ENCODE measurements at places on chromosomes 7 and 10.
A peak's percentile ranks its signal among the peaks of the same experiment; 100 is the strongest.

DNA sequence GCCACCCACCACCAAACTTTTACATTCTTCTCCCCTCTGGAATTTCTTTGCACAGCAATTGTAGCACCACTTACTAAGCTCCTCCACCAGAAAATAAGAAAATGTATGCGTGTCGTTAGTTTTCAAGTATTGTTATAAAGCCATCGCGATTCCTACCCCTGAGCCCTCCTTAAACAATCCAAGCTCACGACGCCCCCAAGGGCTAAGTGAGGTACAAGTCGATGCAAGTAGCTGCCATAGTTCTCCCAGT, 1.3 kb downstream of the FRAT2 start:
- H3K4me1 ChIP-seq, result peaks cover 12% of the 10 kb centered on the region
- H3K36me3 ChIP-seq, result no peaks in the 10 kb centered on the region
- peak overlapping the region; percentile 84 for H3K4me3 ChIP-seq
- DNase-seq, result no peak

- H3K4me1 ChIP-seq, result peaks cover 16% of the 10 kb centered on the region
- H3K4me3 ChIP-seq, result peak overlapping the region; percentile 81
- peak; percentile 66 for DNase-seq
- H3K36me3 ChIP-seq, result no peaks in the 10 kb centered on the region
Measured at GRCh38 chr10:28677888-28678686, 766 bp downstream of the BAMBI start.

- no peaks in the 10 kb centered on the region for H3K4me1 ChIP-seq
- no peaks in the 10 kb centered on the region for H3K27me3 ChIP-seq
- no peak for DNase-seq
Measured at GRCh38 chr7:16933296-16934279, 51.8 kb upstream of the AGR3 start.

DNA sequence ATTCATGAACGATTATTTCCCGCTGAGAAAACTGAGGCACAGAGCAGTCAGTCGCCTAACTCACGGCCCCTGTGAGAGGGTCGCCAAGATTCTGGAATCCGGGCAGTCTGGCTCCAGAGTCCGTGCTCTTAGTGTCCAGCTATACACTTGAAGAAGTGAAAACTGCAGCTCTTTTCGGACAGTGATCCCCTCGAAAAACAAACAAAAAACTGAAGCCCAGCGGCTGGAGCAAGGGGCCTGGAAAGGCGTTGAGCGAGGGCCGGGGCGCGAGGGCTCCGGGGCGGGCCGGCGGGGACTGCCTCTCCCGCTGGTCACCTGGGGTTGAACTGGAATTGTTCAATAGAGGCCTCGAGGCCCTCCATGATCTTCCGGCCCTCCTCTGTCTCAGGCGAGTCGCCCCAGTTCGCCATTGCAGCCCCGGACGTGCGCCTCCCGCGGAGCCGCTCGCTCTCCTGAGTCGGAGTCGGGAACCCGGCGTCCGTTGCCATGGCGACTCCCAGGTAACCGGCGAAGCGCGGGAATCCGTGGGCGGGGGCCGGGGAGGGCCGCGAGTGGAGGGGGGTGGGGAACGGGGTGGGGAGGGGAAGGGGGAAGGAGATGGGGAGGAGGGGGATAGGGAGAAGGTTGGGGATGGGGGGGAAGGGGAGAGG, 881 bp downstream of the C10orf67 start:
- peak; percentile 71 for DNase-seq
- no peak overlapping the region for H3K27ac ChIP-seq
- H3K36me3 ChIP-seq, result no peaks in the 10 kb centered on the region
- peaks cover 5% of the 10 kb centered on the region for H3K4me1 ChIP-seq
- H3K4me3 ChIP-seq, result peak overlapping the region; percentile 16

GRCh38 chr10:13834581-13835286, 248.0 kb downstream of the PRPF18 start:
- H3K36me3 ChIP-seq, result no peaks in the 10 kb centered on the region
- H3K27me3 ChIP-seq, result no peaks in the 10 kb centered on the region
- no peak overlapping the region for H3K27ac ChIP-seq
- DNase-seq, result no peak
- no peak overlapping the region for H3K4me3 ChIP-seq

- no peaks in the 10 kb centered on the region for H3K4me1 ChIP-seq
- no peaks in the 10 kb centered on the region for H3K36me3 ChIP-seq
- no peak overlapping the region for H3K27ac ChIP-seq
- no peak for DNase-seq
- no peaks in the 10 kb centered on the region for H3K27me3 ChIP-seq
Measured at GRCh38 chr7:3795141-3795540, 494.1 kb downstream of the SDK1 start.

GRCh38 chr10:97919012-97919411, 69.4 kb downstream of the GOLGA7B start:
- no peak overlapping the region for H3K4me3 ChIP-seq
- H3K36me3 ChIP-seq, result no peaks in the 10 kb centered on the region
- no peak overlapping the region for H3K27ac ChIP-seq
- no peaks in the 10 kb centered on the region for H3K4me1 ChIP-seq

- no peaks in the 10 kb centered on the region for H3K4me1 ChIP-seq
- no peaks in the 10 kb centered on the region for H3K36me3 ChIP-seq
- H3K27me3 ChIP-seq, result no peaks in the 10 kb centered on the region
- H3K4me3 ChIP-seq, result no peak overlapping the region
- H3K27ac ChIP-seq, result no peak overlapping the region
Measured at GRCh38 chr10:5356302-5356763, 8.4 kb upstream of the UCN3 start.

- H3K27ac ChIP-seq, result no peak overlapping the region
- no peak for DNase-seq
- no peak overlapping the region for H3K4me3 ChIP-seq
- H3K27me3 ChIP-seq, result no peaks in the 10 kb centered on the region
- no peaks in the 10 kb centered on the region for H3K36me3 ChIP-seq
Measured at GRCh38 chr7:155846156-155846555, 33.9 kb upstream of the SHH start.

DNA sequence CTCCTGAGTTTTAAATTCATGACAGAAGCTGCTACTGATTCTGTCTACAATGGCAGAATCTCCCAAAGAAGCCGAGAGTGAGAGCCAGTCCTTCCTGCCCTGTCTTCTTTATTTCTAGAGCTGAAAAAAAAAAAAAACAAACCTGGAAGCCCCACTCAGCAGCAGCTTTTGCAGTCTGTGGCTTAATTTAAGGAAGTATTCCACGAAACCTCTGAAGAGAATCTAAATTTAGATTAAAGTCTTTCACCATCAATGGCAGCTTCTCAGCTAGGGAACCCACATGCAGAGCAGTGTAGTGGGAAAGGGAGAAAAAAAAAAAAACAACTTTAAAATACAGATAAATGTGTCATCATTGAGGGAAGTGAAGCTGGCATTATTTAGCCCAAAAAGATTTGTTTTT, 23.4 kb downstream of the SMURF1 start:
- H3K4me3 ChIP-seq, result no peak overlapping the region
- H3K27me3 ChIP-seq, result no peaks in the 10 kb centered on the region
- peaks cover 32% of the 10 kb centered on the region for H3K4me1 ChIP-seq
- H3K36me3 ChIP-seq, result no peaks in the 10 kb centered on the region
- H3K27ac ChIP-seq, result no peak overlapping the region
- DNase-seq, result no peak

- no peaks in the 10 kb centered on the region for H3K4me1 ChIP-seq
- no peak overlapping the region for H3K4me3 ChIP-seq
- H3K27me3 ChIP-seq, result no peaks in the 10 kb centered on the region
- DNase-seq, result no peak
Measured at GRCh38 chr7:102439963-102440795, 6.8 kb downstream of the ORAI2 start.

DNA sequence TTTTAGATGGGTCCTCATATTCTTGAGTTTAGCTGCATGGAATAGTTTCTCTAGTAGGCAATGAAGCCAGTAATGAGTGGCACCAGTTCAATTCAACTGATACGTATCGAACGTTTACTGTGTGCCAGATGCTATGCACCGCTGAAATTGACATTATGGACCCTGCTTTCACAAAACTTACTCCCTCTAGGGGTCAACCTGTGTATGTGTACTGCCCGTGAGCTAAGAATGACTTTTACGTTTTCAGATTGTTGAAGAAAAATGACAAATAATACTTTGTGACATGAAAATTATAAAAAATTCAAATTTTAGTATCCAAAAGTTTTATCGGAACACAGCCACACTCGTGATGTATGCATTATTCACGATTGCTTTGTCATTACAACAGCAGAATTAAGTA, 95.5 kb downstream of the ZMYND11 start:
- no peaks in the 10 kb centered on the region for H3K36me3 ChIP-seq
- H3K4me3 ChIP-seq, result no peak overlapping the region
- H3K27me3 ChIP-seq, result no peaks in the 10 kb centered on the region

GRCh38 chr10:77647543-77648293, 10.1 kb upstream of the KCNMA1 start:
- H3K4me3 ChIP-seq, result no peak overlapping the region
- DNase-seq, result no peak
- H3K36me3 ChIP-seq, result no peaks in the 10 kb centered on the region
- no peaks in the 10 kb centered on the region for H3K27me3 ChIP-seq

GRCh38 chr10:102691285-102692066, 22.7 kb downstream of the ARL3 start:
- no peaks in the 10 kb centered on the region for H3K4me1 ChIP-seq
- H3K4me3 ChIP-seq, result no peak overlapping the region
- DNase-seq, result no peak
- H3K27ac ChIP-seq, result no peak overlapping the region
- no peaks in the 10 kb centered on the region for H3K27me3 ChIP-seq
- no peaks in the 10 kb centered on the region for H3K36me3 ChIP-seq

DNA sequence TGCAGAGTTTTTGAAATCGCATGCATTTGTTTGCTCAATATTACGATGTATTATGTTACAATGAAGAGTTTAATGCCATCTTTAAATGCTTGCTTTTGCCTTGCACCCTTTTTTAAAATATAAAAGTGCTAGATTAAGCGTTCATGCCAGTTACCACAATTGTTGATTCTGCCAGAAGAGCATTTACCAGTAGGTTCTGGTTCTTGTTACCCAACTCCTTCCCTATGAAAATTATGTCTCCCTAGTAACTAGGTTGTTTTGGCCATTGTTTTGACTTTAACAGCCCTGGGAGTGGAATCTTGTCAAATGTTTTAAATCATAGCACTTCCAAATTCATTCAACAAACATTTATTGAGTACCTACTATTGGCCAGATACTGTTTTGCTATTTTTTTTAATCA, 32.8 kb upstream of the CDK14 start:
- H3K36me3 ChIP-seq, result no peaks in the 10 kb centered on the region
- H3K4me1 ChIP-seq, result peaks cover 10% of the 10 kb centered on the region
- no peak overlapping the region for H3K4me3 ChIP-seq
- DNase-seq, result no peak
- H3K27ac ChIP-seq, result no peak overlapping the region
- H3K27me3 ChIP-seq, result no peaks in the 10 kb centered on the region

DNA sequence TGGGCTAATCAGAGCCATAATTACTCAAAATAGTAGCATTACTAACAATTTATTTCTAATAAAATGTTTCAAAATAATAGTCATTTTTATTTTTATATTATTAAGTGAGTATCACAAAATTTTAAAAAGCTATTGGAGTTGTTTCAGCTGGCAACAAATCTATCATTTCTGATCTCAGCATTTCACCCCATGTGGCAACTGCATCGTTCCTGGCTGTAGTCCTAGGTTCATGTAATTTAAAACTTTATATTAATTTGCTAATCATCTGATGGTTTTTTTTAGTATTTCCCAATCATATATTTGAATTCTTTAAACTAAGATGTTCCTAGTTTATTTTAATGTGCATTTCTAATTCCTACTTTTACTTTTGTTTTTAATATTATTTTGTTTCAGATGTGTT, 293.0 kb upstream of the AKR1E2 start:
- H3K27me3 ChIP-seq, result no peaks in the 10 kb centered on the region
- no peaks in the 10 kb centered on the region for H3K36me3 ChIP-seq
- H3K4me1 ChIP-seq, result no peaks in the 10 kb centered on the region
- no peak overlapping the region for H3K27ac ChIP-seq

DNA sequence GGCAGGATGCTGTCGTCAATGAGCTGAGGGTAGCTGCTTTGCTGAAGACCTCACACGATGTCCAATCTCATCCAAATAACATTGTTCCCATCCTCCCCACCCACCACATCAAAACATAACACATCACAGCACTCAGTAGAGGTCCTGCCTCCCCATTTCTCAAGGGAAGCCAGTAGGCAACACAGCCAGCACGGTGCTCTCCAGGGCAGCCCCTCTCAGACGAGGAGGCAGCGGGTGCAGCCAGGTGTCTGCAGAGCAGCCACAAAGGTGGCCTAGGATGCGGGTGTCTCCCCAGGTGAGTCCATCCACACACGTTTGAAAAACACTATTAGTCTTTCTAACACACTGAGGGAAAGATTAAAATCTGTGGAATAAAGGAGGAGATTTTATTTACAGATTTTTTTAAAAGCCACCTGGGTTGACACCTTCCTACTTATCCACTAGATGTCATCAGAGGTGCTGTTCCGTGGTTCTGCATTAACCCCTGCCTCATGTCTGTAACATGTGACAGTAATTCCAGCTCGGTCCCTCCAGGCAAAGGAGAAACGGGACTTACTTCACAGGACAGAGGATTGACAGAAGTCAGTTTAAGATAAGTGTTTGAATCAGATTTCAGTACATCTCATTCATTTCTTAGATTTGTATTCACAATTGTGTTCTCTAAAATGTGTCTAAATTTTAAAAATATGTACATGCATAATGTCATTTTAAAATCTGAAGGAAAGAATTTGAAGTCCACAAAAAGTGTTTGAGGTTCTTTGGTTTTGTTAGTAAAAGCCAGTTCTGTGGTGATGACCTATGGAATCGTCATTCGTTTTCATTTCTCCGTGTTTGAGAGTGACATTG, 68.0 kb downstream of the LANCL2 start:
- no peaks in the 10 kb centered on the region for H3K36me3 ChIP-seq
- no peak overlapping the region for H3K4me3 ChIP-seq
- no peaks in the 10 kb centered on the region for H3K27me3 ChIP-seq
- DNase-seq, result no peak
- no peaks in the 10 kb centered on the region for H3K4me1 ChIP-seq

GRCh38 chr10:68156373-68157185, 47.3 kb downstream of the MYPN start:
- no peak overlapping the region for H3K4me3 ChIP-seq
- no peaks in the 10 kb centered on the region for H3K36me3 ChIP-seq
- H3K4me1 ChIP-seq, result peaks cover 7% of the 10 kb centered on the region
- H3K27ac ChIP-seq, result no peak overlapping the region
- no peak for DNase-seq
- H3K27me3 ChIP-seq, result no peaks in the 10 kb centered on the region

GRCh38 chr10:129934196-129934925, 29.7 kb downstream of the EBF3 start:
- no peaks in the 10 kb centered on the region for H3K36me3 ChIP-seq
- H3K27ac ChIP-seq, result no peak overlapping the region
- no peaks in the 10 kb centered on the region for H3K27me3 ChIP-seq

- no peak for DNase-seq
- no peaks in the 10 kb centered on the region for H3K36me3 ChIP-seq
- H3K27ac ChIP-seq, result no peak overlapping the region
Measured at GRCh38 chr7:68470836-68471435, 1127.3 kb upstream of the AUTS2 start.

Data from right lobe of liver (tissue), 6 donors.